ENCODE measurements at places on chromosomes 5 and 9.
A peak's percentile ranks its signal among the peaks of the same experiment; 100 is the strongest.

DNA sequence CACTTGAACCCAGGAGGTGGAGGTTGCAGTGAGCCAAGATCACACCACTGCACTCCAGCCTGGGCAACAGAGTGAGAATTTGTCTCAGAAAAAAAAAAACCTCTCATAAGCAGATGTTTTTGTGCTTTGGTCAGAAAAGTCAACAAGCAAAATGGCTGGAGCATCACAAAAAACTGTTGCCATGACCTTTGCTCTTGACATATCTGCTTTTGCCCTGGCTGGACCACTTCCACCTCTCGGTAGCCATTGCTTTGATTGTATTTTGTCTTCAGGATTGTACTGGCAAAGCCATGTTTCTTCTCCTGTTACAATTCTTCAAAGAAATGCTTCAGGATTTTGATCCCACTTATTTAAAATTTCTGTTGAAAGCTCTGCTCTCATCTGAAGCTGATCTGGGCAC lies 67.0 kb downstream of the MTMR12 start:
- DNase-seq = no peak

DNA sequence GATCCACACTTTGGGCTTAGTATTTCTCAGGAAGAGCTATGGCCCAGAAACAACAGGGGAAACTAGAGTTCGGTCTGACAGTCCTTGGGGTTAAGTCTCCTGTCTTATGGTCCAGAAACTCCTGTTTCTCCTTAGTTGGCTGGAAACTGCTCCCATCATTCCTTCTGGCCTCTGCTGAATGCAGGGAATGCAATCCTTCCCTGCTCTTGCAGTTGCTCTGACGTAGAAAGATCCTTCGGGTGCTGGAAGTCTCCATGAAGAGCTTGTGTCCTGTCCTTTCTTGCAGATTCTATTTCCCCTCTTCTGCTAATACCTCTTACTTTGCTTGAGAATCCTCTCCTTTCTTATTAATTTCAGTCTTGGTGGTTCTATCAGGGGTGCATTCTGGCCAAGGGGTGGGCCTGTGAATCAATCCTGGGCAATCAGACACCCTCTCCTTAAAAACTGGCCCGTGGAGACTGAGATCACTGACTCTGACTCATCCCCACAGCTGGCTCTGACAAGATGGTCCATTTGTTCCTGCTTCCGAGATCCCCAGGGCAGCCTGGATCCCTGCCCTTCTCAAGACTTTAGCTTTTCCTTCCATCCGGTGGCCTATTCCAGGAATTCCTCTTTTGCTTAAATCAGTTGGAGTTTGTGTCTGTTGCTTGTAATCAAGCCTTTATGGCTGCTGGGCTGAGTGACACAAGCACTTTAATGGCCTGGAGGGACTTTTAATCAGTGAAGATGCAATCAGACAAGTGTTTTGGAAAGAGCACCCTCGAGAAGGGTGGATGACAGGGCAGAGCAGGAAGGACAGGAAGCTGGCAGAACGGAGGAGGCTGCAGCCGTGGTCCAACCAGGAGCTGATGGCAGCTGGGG lies 23.7 kb downstream of the PTGS1 start:
- DNase-seq = peak; percentile 73

DNA sequence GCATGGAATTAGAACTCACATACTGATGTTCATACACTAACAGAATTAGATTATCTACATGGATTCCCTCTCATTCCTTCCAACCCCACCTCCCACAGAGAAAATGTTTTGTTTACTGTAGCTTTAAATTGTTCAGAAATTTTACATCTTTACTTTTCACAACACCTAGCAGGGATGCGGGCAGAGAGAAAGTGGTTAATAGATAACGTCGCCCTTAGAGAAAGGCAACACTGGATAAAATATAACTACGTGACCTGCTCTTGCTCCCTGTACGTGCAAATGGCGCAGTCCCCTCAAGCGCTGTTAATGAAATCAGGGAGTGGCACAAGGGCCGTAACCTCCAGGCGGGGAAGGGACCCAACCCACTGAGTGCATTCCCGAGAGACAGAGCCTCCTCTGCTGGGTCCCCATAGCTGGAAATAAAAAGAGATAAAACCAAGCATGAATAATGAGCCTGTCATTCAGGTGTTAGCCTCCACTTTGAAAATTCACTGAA lies 125.3 kb upstream of the DAPK1 start:
- no peak for DNase-seq

DNA sequence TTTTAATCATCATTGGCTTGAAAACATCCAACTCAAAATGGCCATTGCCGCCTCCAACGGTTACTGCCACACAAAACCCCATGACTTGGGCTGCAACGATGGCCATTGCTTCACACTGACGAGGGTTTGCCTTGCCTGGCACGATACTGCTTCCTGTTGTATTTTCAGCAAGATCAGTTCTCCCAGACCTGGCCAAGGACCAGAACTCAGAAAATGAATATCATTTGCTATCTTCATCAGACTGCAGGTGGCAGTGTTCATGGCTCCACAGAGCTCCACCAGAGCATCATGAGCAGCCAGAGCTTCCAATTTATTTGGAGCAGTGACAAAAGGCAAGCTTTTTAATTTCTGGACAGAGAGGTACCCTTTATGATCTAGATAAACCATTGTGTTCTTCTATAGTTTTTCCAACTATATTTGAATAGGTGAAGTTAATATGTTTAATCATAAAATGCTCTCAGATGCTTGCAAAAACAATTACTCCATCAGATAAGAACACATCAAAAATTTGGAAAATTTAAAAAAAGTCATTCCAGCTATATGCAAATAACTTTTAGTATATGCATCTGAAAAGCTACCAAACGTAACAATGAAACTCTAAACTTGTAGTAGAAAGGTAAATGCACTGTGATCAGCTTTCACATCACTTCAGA lies 10.4 kb downstream of the AMACR start:
- peak; percentile 82 for DNase-seq

DNA sequence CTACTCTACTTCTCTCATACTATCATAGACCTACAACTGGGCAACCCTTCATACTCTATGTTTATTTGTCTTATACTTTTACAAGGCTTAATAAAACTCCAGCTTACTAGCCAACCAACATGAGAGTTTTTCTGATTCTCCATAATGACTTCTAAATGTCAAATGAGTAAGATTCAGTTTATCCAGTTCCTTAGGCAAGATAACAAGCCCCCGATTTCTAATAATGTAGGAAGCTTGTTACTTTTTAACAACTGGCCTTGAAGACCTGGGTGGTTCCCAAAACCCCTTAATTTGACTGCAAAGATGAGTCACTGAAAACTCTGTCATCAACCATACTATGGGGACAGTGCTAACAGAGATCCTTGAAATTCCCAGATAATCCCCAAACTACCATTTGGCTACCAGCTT lies 294.6 kb upstream of the ACTBL2 start:
- peak; percentile 43 for DNase-seq

DNA sequence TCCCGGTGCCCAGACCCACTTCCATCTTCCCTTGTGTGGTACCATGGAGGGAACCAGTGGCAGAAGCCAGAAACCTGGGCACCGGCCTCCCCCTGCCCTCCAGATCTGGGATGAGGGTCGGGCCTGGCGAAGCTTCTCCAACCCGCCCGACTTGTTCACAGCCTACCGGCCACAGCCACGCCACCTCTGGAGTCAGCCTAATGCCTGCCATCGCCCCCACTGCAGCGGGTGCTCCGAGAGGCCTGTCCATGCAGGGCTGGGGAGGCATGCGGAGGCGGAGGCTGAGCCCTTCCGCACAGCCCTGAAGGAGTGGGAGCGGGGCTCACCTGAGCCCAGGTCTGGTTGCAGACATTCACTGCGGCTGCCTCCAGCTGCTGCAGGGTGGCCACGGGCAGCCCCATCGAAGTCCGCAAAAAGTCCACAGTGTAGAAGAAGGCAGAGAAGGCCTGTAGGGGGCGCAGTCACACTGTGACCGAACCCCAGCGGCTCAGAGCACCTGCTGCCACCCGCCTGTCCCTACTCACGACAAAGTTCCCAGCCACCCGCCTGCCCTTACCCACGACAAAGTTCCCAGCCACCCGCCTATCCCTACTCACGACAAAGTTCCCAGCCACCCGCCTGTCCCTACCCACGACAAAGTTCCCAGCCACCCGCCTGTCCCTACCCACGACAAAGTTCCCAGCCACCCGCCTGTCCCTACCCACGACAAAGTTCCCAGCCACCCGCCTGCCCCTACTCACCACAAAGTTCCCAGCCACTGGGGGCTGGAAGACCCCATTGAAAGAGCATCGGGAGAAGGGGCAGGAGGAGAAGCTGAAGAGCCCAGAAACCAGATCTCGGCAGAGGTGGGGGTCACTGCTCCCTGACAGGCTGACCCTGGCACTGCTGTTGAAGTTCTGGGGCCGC lies 3.8 kb upstream of the NPDC1 start:
- DNase-seq = peak; percentile 19

DNA sequence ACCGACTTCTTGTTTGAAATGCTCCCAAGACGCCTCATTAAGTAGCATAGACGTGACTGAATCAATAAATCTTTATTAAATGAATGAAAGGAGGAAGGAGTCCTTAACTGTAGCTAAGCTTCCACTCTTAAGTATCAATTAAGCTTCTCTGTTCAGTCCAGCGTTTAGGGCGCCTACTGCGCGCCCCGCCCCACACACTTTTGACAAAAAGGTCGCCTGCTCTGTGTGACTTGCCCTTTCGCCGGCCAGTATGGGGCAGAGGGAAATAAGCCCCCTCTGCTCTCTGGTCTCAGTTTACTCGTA lies 662 bp upstream of the DOLPP1 start:
- DNase-seq = no peak

GRCh38 chr9:36798350-36799065 lies 225.8 kb downstream of the MELK start:
- DNase-seq = no peak

DNA sequence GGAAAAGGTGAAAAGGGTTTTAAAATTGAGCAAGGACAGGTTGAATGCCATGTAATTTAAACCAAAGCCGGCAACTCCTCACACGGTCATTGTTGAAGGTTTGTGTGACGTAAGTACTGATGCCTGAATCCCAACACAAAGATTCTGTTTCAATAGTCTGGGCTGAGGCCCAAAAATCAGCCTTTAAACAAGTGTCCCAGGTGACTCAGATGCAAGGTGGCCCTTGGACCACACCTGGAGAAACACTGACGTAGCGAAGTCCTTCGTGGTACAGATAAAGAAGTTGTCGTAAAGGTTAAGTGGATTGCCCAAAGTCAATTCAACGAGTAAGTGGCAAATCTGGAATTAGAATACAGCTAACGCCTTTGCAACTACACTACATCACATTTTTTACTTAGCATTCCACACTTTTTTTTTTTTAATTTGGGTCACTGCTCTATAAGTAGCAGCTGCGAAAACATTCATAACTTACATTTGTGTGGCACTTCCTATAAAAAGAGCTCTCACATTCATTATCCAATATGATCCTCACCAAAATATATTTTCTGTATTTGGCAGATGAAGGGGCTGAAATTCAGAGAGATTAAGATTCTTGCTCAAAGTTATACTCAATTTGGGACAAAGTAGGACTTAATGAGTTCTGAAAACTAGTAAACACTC lies 111.3 kb downstream of the LPAR1 start:
- no peak for DNase-seq

GRCh38 chr5:151740336-151740942 lies 18.0 kb downstream of the ATOX1 start:
- peak; percentile 97 for DNase-seq

DNA sequence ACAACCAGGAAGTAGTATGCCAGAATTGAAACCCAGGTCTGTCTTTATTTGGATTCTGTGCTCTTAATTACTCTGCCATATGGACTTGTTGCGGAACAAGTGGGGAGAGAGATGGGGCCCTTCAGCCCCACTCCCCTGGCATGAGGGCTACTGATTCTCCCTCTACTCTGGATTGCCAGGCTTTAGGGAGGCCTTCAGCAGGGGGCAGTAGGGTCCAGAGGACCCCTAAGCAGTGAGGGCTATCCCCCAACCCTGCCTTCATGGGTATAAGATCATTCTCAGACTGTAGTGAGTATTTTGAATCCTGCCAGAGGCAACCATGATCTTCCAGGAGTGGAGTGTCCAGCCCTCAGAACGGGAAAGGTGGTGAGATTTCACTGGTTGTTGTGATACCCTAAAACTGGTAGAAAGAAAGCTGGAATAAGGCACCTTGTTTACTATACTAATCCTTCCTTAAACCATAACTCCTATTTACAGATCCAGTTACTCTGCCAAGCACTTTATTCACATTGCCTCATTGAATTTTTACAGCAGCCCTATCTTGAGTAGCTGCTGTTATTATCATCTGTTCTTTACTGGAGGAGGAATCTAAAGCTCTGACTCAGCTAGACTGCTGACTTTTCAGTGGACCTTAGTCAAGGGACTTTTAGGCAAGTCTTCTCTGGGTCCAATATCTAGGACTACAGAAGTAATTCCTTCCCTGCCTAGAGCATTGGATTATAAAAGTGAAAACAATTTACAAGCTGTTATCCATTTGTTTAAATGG lies 31.3 kb upstream of the LARP1 start:
- DNase-seq = no peak
